ENCODE measurements at places on chromosomes 12 and 14.

GRCh38 chr12:124369055-124369826 is 74.3 kb downstream of the RFLNA start:
- DNase-seq, result no peak

GRCh38 chr12:75773377-75773776 is 258.2 kb downstream of the PHLDA1 start:
- no peak for DNase-seq

GRCh38 chr12:3165078-3165980 is 88.2 kb downstream of the TSPAN9 start:
- no peak for DNase-seq

DNA sequence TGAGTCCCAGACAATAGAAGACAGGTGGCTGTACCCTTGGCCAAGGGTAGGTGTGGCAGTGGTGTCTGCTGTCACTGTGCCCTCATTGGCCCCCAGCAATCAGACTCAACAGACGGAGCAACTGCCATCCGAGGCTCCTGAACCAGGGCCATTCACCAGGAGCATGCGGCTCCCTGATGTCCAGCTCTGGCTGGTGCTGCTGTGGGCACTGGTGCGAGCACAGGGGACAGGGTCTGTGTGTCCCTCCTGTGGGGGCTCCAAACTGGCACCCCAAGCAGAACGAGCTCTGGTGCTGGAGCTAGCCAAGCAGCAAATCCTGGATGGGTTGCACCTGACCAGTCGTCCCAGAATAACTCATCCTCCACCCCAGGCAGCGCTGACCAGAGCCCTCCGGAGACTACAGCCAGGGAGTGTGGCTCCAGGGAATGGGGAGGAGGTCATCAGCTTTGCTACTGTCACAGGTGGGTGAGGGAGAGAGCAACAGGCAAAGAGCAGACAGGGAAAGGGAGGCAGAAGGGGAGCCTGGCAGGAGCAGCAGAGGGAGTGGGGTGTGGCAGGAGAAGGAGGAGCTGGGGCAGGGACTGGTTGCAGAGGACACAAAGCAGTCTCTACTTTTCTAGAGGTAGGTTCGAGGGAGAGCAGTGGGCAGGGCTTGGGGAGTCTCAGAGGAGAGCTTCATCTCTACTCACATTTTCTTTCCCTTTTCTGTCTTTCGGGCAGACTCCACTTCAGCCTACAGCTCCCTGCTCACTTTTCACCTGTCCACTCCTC is 452 bp downstream of the INHBE start:
- DNase-seq, result no peak

DNA sequence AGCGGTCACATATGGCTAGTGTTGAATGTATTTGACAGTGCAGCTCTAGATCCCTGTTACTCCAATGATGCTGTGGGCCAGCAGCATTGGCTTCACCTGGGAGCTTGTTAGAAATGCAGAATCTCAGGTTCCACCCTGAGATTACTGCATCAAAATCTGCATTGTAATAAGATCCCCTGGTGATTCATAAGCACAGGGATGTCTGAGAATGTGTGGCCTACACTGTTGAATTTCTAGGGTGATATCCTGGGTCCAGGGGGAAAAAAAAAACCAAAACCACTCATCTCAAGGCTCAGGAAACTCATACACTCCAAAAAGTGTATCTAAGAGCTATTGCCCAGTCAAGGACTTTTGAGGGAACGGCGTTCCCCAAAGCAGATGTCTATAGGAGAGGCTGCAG is 196.8 kb downstream of the PPM1H start:
- DNase-seq, result no peak

- DNase-seq, result no peak
Observed at GRCh38 chr12:107983756-107984472, 145.2 kb upstream of the WSCD2 start.

DNA sequence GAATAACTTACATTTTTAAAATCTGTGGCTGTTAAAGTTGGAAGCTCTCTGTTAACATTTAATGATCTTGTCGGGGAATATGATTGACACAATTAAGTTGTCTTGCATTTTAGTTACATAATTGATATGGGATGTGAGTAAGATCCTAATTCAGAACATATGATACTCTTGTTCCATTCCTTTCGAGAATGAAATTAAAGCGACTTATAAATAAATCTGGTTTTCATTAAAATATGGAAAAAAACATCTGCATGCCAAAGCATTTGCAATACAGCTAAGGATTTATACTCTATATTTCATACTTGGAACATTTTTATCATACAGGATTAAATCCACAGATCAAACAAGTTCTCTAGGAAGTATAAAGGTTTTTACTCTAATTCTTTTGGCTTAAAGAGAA is 52.0 kb downstream of the SLC38A6 start:
- DNase-seq, result no peak

DNA sequence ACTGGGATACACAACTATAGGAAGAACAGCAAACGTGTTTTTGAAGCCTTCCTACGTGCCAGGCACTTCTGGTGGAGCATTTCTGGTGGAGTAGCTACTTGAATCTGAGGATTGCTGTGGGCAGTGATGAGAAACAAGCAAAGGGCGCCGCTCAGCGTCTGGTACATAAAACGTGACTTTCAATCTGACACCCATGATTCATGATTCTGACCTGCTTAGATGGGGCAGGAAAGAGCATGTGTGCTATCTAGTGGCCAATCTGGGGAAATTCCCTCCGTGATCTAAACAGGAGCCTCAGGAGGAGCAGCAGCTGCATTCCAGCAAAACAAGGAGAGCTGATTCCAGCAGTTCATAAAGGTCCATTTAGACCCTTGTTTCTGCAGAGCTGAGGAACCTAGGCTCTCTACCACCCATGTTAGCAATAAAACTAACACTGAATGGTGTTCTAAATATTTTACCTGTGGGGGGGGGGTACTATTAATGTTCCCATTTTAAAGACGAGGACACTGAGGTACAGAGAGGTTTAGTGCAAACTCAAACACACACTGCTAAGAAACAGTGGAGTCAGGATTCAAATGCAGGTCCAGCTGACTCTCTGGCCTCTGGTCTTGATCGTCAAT is 37.8 kb downstream of the PAH start:
- DNase-seq, result no peak

DNA sequence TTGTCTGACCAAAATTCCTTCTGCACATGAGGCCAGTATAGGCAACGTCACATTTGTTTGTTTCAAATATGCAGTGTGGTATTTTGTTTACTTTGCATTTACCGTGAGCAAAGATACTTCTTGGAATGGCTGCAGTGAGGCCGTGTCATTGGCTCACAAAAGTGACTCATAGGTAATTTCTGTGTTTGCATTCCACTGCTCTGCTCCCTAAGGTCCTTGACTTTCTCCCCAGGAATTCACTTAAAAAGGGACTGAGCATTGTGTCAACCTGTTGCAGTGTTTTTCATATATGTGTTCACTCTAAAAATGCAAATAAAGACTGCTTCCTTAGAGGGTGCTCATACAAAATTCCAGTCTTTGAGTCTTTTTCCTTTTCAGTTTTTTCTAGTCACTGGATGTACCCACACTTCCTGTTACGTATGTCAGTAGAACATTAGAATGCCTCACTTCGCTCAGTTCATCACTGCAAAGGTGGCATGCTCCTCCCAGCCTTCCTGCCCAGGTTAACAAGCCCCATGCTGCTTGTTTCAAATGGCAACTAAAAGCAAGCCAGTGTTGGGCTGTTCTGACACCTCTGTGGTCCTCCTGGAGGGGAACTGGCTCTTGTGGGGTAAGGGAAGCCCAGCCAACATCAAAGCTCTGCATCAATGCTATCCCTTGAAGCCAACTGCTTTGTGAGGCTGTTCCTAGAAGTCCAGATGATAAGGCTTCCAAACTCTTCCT is 9.1 kb downstream of the C12orf76 start:
- peak; percentile 48 for DNase-seq

- DNase-seq, result no peak
Observed at GRCh38 chr14:90965765-90966164, 94.7 kb downstream of the RPS6KA5 start.

GRCh38 chr12:54038284-54038870 is 5.5 kb downstream of the HOXC5 start:
- DNase-seq, result no peak

GRCh38 chr14:95047754-95048153 is 109.6 kb downstream of the DICER1 start:
- no peak for DNase-seq

DNA sequence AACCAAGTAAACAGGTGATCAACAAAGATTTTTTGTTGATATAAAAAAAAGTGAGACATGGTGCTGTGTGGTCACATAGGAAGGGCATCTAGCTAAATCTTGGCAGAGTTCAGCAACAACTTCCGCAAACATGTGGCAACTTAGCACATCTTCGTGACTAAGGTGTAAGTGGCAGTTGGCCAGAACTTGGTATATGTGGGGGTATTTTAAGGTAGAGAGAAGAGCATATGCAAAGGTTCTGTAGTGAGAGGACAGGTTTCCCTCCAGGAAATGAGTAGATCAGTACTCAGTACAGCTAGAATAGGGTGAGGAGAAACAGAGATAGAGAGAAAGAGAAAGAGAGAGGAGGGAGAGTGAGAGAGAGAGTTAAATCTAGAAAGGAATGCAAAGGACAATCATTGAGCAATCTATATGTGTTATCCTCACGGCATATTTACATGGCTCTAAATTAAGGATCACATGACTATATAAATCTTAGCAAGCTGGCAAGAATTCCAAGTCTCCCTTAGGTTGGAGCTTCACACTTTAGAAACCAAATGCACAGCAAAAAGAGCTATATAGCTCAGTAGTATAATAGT is 227.7 kb upstream of the HMGA2 start:
- no peak for DNase-seq

GRCh38 chr12:123532808-123533649 is 490 bp downstream of the RILPL1 start:
- DNase-seq, result no peak

GRCh38 chr14:77322250-77322902 is 1.5 kb downstream of the GSTZ1 start:
- DNase-seq, result no peak

- peak; percentile 8 for DNase-seq
Observed at GRCh38 chr14:68598621-68599447, 194.0 kb downstream of the ZFP36L1 start.

DNA sequence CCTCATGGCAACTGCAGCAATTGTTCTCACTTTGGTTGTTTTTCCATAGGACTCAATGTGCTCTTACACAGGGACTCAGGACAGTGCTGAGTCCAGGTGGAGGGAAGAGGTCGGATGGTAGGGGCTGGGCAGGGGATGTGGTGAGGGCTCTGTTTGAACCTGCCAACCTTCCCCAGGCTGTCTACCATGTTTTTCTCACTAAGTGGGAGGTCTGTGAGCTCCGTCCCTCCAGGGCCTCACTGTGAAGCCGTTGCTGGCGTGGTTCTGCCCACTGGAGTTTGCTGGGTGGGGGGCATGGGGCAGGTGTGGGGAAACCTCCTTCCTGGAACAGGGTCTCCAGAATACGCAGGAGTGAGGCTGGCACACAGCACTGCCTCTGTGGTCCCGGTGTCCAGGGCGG is 20.7 kb upstream of the PRMT8 start:
- no peak for DNase-seq

- DNase-seq, result no peak
Observed at GRCh38 chr14:88348546-88348945, 25.5 kb upstream of the KCNK10 start.

DNA sequence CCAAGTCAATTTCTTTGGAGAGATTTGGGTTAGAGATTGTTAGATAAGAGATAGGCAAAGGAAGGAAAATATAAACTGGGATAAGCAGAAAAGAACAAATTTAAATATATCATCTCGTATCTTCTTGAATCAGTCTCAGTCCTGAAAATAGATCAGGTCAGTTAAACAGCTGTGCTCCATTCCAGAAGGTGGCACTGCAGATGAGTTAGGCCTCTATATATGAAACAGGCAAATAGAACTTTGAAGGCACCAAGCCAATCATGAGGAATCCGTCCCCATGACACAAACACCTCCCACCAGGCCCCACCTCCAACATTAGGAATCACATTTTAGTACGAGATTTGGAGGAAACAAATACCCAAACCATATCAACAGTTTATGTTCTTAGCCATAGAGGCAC is 605.5 kb upstream of the USP15 start:
- no peak for DNase-seq

DNA sequence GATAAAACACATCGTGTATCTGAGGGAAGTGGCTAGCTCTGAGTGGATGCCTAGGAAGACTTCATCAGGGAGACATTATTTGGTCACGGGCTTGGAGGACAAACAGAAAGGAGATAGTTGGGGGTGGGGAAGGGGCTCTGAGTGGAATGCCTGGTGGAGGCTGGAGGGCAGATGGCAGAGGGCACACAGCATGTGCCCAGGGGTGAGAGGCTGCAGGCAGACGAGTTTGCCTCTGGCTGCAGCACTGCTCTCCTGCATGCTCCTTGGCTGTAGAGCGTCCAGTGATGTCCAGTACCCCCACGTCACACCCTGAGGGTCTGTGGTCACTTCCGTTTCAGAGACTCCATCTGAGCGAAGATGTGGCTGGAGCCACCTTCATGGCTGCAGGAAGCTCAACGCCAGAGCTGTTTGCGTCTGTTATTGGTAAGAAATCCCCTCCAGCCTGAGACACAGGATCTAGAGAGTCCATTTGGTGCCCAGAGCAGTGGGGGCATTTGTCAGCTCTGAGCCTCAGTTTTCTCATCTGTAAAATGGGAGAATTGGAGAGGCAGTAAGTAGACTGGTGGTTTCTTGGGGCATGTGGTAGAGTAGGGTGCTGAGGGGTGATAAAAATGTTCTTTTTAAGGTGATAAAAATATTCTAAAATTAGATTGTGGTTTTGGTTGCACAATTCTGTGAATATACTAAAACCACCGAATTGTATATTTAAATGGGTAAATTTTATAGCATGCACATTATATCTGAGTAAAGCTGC is 71.7 kb upstream of the RIN3 start:
- no peak for DNase-seq

GRCh38 chr12:20194171-20194570 is 174.2 kb upstream of the PDE3A start:
- no peak for DNase-seq

- no peak for DNase-seq
Observed at GRCh38 chr12:5567016-5567725, 135.3 kb downstream of the NTF3 start.

DNA sequence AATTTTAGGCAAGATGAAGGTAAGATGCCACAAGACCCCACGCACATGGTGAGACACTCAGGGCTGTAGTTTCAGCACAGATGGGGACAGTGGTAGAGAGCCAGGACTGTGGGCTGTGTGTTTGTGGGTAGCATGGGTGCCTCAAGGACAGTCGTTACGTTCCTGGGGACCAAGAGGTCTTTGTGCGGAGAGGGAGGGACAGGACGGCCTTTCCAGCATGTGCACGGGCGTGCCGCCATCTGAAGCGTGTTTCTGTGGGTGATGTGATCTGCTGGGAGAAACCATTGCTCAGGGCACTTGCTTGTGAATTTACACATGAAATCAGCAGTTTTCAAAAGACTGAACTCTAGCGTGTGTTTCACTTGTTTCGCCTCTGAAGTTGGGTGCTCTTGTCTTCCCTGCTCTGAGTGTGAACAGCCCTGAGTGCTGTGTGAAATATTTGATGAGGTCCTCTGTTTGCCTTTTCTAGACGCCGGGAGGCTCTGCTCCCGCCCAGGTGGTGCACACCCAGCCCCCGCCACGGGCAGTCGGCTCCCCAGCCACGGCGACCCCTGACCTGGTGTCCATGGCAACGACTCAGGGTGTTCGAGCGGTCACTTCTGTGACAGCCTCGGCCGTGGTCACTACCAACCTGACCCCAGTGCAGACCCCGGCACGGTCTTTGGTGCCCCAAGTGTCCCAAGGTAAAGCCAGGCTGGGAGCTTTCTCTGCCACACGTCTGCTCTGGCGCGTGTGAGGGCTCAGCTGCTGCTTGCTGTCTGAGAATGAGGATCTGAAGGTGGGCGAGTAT is 82.3 kb downstream of the DDX51 start:
- no peak for DNase-seq

GRCh38 chr14:80538633-80539375 is 327.5 kb upstream of the DIO2 start:
- DNase-seq, result no peak
